ENCODE measurements at places on chromosomes 4 and X.

GRCh38 chr4:81562093-81562492, 90.4 kb upstream of the RASGEF1B start:
- no peak for DNase-seq

DNA sequence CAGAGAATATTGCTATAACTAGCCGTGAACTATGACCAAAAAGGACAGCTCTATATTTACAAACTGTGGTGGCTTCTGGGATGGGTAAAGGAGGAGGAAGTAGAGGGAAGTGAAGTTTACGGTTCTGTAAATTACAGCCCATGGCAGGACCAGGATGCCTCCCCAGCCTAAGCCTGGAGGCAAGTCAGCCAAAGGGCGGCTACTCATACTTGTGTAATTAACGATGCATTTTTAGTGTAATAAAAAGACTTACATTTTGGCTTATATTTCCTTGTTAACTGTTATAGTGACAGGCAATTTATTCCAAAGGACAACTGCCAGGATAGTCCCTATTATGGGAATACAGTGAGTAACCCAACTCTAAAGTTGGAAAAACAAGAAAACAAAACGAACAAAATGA, 139.9 kb upstream of the OTUD4 start:
- peak; percentile 39 for DNase-seq

- no peak for DNase-seq
Observed at GRCh38 chr4:42159271-42160001, 7.0 kb upstream of the BEND4 start.

- no peak for DNase-seq
Observed at GRCh38 chr4:73822812-73823504, 13.5 kb upstream of the CXCL6 start.

GRCh38 chr4:94933799-94934198, 176.0 kb downstream of the BMPR1B start:
- DNase-seq, result no peak

- DNase-seq, result no peak
Observed at GRCh38 chrX:6095469-6095868, 133.2 kb downstream of the NLGN4X start.

DNA sequence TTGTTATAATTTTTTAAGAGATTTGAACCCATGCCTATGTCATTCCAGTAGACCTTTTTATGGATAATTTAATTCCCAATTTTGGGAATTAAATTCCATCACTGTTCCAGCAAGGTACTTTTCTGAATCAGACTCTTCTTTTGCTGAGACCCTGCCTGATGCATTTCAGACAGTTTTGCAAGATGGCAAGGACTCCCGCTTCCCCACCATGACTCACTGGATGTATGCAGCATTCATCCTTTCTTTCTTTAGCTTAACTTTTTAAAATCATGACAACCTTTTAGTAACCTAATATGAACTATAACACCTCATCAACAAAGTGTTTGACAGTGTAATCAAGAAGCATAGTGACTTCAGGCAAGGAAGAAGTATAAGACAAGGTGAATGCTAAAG, 178.1 kb upstream of the LEF1 start:
- no peak for DNase-seq

DNA sequence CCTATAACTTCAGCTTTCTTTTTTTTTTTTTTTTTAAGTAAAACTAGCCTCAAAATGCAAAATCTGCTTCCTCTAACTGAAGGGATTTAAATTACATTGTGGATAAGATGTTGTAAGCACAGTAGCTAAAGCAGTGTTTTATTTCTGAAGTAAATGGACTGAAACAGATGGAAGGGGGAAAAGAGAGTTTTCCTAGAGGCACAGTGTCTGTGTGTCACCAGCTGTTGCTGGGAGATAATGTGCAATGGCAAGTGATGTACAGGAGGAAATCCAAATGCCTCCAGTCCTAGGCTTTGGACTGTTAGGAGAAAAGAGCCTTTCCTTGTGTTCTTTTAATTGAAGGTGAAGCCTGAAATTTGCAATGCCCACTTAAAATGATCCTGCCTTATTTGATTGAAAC, 672.1 kb downstream of the GRXCR1 start:
- no peak for DNase-seq

GRCh38 chrX:66625525-66625924, 13.4 kb downstream of the EDA2R start:
- DNase-seq, result no peak

GRCh38 chr4:118265312-118266144, 87.3 kb downstream of the PRSS12 start:
- DNase-seq, result peak; percentile 52

DNA sequence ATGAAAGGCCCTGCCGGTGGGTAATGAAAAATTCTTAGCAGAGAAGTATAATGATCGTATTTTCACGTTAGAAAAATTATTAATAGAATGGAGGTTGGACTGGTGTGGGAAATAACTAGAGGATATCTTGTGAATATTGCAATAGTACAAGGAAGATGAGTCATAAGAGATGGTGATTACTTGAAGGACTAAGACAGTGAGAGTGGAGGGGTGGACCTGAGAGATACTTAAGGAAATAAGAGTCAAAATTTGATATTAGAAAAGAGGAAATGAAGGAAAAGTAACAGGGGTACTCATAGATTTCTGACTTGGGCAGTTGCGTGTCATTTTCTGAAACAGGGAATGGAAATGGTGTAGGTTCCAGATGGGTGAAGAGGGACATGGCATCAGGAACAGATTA, 1.7 kb upstream of the USP53 start:
- DNase-seq, result no peak

GRCh38 chr4:150569998-150570535, 11.9 kb upstream of the MAB21L2 start:
- no peak for DNase-seq

- no peak for DNase-seq
Observed at GRCh38 chr4:4842476-4843441, 16.7 kb upstream of the MSX1 start.

DNA sequence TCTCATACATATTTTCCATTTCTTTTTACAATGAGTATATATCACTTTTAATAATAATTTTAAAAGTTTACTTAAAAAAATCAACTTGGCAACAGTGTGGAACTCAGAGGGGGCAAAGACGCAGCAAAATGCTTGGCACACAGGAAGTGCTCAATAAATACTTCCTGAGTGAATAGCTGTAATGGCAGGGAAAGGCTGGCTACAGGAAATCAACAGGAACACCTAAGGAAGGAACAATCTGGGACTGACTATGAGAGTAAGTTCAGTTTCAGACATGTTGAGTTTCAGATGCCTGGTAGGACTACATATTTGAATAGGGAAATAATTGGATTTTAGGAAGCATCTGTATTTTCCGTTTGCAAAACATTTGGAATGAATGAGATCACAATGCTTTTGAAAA, 137.6 kb downstream of the SCLT1 start:
- DNase-seq, result no peak

GRCh38 chr4:24322511-24322910, 261.8 kb downstream of the DHX15 start:
- DNase-seq, result no peak

- no peak for DNase-seq
Observed at GRCh38 chr4:113847710-113848109, 86.2 kb upstream of the CAMK2D start.

- no peak for DNase-seq
Observed at GRCh38 chrX:1360171-1360570, 23.6 kb downstream of the IL3RA start.
